Renal pelvis (tissue), 12 donors: ENCODE measurements at places on chromosomes 13 and 19. TPM values are rescaled to one million over a fixed set of nuclear protein-coding genes. Genes with fewer than 3 reads are reported as not detected.

- DNase-seq, result no peak
These were observed 10.9 kb downstream of the ZNF549 start for GRCh38 chr19:57537953-57538547.

GRCh38 chr13:109480011-109480955 lies 306.1 kb downstream of the IRS2 start:
- no peak for DNase-seq

GRCh38 chr19:55638864-55639359 lies 1.9 kb upstream of the ZNF580 start:
- DNase-seq, result no peak

Gene CAB39L
- polyA plus RNA-seq, result 16.8 TPM

Gene ZNF439
- 25.6 TPM for polyA plus RNA-seq

DNA sequence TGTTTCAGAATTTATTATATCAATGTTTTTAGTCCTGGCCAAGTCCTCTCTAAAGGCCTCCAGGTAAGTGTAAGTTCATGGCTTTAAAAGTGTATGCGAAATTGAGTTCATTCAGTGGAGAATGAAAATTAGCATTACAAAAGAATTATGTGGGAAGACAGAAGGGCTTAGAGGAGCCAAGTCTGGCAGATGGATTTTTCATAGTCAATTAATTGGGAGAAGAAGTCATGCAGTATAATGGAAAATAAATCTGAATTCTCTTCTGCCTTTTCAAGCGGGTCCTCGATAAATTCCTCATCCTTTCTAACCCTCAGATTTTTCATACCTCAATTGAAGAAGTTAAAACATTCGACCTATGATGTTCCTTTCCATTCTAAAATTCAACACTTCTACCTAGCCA lies 394.2 kb downstream of the ITGBL1 start:
- no peak for DNase-seq

Gene CERS1
- polyA plus RNA-seq, result 6.2 TPM
